CD8-positive, alpha-beta memory T cell (primary cell): ENCODE measurements at places on chromosomes 5 and 9. TPM values are rescaled to one million over a fixed set of nuclear protein-coding genes. Genes with fewer than 3 reads are reported as not detected.

DNA sequence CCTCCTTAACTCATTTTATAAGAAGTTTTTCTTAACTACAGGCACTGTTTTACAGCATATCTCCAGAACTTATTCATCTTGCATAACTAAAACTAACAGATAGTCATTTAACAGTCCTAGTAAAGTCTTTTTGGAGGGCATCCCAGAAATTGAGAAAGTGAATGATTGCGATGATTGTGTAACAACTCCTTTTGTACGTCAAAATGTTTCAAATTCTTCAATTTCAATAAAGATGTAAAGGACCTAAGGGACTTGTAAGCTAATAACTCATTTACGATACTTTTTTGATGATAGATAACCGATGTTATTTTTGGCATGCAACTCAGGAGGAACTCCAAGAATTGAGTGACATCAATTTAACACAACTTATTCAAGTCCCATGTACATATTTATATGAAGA, 42.7 kb downstream of the SVEP1 start:
- DNase-seq, result no peak

GRCh38 chr9:79809316-79809876, 237.6 kb downstream of the TLE4 start:
- DNase-seq, result no peak

DNA sequence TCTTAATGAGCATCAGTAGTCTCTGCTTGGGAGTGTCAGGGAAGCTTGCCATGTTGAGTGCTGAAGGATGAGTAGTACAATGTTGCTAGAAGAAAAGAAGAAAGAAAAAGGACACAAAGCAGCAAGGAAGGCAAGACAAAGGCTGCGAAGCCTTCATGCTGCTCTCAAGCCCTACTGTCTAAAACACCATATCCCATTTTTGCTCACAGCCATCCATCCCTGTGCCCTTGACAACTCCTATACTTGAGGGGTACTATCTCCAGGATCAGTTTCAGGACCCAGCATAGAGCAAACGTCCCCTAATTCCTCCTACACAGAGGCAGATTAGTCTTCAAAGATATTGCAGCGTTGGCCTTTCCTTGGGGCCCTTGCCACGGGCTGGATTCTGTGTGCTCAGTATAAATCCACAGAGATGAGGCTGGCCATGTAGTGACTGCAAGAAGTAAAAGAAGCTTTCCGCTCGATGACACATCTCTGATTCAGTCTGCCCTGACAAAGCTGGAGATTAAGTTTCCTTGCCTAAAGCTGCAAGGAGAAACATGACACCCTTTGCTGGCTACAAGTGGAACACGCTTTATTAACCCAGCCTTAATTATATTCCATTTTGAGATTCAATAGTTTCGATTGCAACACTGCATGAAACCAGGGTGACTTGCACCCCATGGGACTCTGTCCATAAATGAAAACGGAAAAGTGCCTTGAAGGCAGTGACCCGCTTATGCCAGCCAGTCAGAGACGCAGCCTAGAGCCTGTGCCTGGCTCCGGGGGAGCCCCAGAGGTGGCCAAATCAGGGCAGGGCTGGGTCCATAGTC, 304.6 kb downstream of the ACTL7B start:
- no peak for DNase-seq

GRCh38 chr9:95506428-95506677, 10.4 kb downstream of the PTCH1 start:
- DNase-seq, result no peak

- no peak for DNase-seq
Observed at GRCh38 chr9:135156525-135157510, 69.3 kb downstream of the OLFM1 start.

DNA sequence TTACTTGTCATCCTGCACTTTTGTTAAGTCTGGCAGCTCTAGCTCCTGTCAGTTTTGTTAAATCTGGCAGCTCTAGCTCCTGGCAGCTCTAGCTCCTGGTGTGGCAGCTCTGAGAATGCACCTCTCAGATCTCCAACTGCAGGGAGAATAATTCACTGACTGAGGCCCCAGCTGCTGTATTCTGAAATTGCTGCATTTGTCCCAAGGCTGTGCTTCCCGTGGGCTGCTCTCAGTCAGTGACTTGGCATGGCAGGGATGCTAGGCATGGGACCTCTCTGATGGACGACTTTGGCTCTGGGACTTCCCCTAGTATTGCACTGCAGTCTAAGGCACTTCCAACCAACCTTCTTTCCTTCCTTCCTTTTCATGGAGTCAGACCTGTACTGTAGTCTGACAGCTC, 475.7 kb downstream of the CCDC171 start:
- DNase-seq, result no peak

- DNase-seq, result no peak
Observed at GRCh38 chr5:15233566-15233965, 266.4 kb upstream of the FBXL7 start.

GRCh38 chr9:121645003-121645402, 6.4 kb upstream of the DAB2IP start:
- DNase-seq, result no peak

DNA sequence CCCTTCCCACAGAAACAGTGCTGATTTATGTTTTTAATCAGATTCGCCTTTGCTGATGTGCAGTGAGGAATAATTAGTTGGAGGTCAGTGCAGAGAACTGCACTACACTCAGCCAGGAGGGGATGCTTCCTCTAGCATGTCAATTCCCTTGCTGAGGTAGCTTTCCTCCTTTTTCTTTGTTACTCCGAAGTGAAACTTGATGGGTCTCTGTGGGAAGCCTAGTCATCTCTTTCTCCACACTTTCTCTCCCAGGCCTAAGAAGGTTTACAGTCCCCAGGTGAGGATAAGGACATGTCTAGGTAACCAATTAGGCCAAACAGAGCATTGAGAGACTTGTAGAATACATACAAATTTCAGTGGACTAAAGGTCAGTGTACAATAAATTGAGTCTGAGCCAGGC, 461.8 kb downstream of the KIF4B start:
- DNase-seq, result no peak

GRCh38 chr9:137171149-137171900, 531 bp downstream of the TMEM210 start:
- DNase-seq, result no peak

GRCh38 chr5:172110921-172111851, 76.8 kb downstream of the STK10 start:
- peak; percentile 69 for DNase-seq

GRCh38 chr5:114056185-114056538, 305.7 kb upstream of the KCNN2 start:
- DNase-seq, result no peak

DNA sequence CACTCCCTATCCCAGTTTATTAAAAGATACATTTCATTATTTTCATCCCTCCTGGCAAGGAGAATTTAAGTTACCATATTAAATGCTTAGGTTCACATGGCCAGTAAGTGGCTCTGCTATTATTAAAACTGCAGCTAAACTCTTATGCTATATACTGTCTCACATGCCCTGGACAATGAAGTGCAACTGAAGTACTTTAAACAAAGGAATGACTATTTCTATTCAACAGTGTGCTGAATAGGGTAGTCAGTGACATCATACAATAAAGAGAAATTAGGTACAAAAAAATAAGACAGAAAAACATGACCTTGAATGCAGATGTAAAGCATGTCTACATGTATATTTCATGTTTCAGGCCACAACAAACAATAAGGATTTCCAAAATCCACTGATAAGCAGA, 282.6 kb upstream of the SMC2 start:
- DNase-seq, result no peak

- DNase-seq, result no peak
Observed at GRCh38 chr9:34372467-34373011, 4.2 kb downstream of the MYORG start.

- DNase-seq, result no peak
Observed at GRCh38 chr5:72012906-72013305, 94.4 kb upstream of the MAP1B start.

GRCh38 chr9:68817079-68817875, 112.2 kb downstream of the PIP5K1B start:
- no peak for DNase-seq

- DNase-seq, result no peak
Observed at GRCh38 chr5:94778299-94778698, 159.8 kb downstream of the SLF1 start.

GRCh38 chr9:79687131-79687447, 115.3 kb downstream of the TLE4 start:
- DNase-seq, result peak; percentile 48

GRCh38 chr5:102638912-102639652, 116.0 kb upstream of the PAM start:
- no peak for DNase-seq

DNA sequence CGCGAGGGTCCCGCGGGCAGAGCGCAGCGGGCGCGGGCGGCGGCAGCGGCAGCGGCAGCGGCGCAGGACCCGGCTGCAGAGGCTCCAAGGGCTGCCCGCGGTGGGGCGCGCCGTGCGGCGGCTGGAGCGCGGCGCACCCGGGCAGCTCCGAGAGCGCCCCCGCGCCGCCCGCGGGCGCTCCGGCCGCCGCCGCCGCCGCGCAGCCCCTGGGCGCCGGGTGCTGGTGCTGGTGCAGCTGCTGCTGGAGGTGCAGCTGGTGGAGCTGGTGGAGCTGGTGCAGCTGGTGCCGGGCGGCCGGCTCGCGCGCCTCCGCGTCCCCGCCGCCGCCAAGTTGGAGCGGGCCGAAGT, 644 bp downstream of the IER5L start:
- no peak for DNase-seq

- DNase-seq, result no peak
Observed at GRCh38 chr5:156598964-156599363, 251.1 kb upstream of the PPP1R2B start.

DNA sequence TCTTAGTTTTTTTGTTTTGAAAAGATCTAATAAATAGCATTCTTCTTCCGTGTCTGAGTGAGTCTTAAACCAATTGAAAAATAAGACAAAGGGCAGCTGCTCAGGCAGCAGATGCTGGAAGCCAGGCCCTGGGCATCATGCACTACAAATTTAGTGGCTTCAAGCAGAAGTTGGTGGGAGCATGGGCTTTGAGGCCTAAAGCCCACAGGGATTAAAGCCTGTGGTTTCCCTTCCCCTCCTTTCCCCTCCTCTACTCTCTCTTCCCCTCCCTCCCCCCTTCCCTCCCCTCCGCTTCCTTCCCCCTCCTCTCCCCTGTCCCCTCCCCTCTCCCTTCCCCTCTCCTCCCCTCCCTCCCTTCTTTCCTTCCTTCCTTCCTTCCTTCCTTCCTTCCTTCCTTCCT, 20.1 kb upstream of the KIF4B start:
- no peak for DNase-seq

DNA sequence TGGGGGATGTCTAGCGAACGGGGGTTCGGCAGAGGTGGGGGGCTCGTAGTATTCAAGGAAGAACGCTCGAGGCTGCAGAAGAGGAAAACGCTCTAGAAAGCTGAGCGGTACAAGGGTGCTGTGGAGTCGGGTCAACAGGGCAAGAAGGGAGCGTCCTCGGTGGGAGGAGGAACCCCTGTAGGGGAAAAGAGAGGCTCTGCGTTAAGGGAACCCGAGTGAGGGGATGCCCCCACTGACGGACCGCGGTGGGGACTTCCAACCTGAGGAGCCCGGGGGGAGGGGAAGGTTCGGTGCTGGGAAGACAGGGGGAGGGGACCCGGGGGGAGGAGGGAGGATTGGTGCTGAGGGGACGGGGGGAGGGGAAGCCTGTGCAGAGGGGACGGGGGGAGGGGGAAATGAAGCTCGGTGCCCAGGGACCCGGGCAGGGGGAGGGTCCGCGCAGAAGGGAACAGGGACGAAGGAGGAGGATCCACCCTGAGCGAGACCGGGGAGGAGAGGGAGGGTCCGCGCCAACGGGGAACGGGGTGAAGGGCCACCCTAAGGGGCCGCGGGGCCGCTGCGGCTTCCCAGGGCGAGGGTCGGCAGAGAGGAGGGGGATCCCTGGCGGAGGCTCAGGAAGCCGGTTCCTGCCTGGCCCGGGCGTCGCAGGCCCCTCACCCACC, 621 bp downstream of the NR6A1 start:
- peak; percentile 8 for DNase-seq

- no peak for DNase-seq
Observed at GRCh38 chr9:26562338-26562737, 330.3 kb downstream of the CAAP1 start.

- DNase-seq, result no peak
Observed at GRCh38 chr5:132486318-132487094, 4.1 kb downstream of the IRF1 start.

DNA sequence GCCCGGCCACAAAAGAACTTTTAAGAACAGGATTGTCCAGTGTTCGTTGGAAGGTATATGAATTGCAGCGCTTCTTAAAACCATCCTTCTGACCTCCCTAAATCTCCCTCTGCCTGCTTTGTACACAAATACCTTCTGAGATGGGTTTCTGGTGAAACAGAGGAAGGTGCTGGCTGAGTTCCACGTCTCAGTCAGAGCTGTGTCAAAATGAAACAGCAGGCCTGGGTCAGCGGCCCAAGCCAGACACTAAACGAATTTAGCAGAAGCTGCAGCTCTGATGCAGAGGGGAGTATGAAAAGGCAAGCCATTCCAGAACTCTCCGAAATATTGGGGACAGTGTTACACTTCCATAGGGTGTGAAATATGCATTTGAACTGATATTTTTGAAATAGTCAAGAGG, 37.8 kb upstream of the CRB2 start:
- DNase-seq, result no peak

- no peak for DNase-seq
Observed at GRCh38 chr5:76084496-76085242, 1.5 kb downstream of the SV2C start.

- no peak for DNase-seq
Observed at GRCh38 chr5:127919006-127919796, 164.4 kb upstream of the SLC12A2 start.

GRCh38 chr5:60673334-60673733, 26.6 kb downstream of the DEPDC1B start:
- no peak for DNase-seq

- no peak for DNase-seq
Observed at GRCh38 chr9:109894921-109895758, 115.1 kb downstream of the PALM2AKAP2 start.

- no peak for DNase-seq
Observed at GRCh38 chr5:39513236-39513635, 88.5 kb upstream of the DAB2 start.

Gene RGS14
- 61.9 TPM for total RNA-seq

Gene FCN1
- total RNA-seq, result 1.6 TPM

Gene ANKDD1B
- not detected for total RNA-seq

Gene AIF1L
- 0.48 TPM for total RNA-seq

Gene PROP1
- not detected for total RNA-seq

Gene CFAP157
- not detected for total RNA-seq

Gene NR5A1
- total RNA-seq, result not detected

Gene CCIN
- not detected for total RNA-seq

Gene TAF11L10
- total RNA-seq, result not detected

Gene PROB1
- total RNA-seq, result 7.2 TPM

Gene ABITRAM
- 15.1 TPM for total RNA-seq

Gene SOHLH1
- not detected for total RNA-seq

Gene PRLR
- total RNA-seq, result not detected

Gene TNC
- 1.2 TPM for total RNA-seq

Gene HMMR
- 40.6 TPM for total RNA-seq

Gene DDX31
- total RNA-seq, result 28.6 TPM

Gene PCDHGA8
- not detected for total RNA-seq

Gene TAF11L5
- total RNA-seq, result not detected

Gene ADAMTSL1
- not detected for total RNA-seq

Gene ZDHHC11B
- 0.55 TPM for total RNA-seq

Gene LECT2
- total RNA-seq, result not detected
